Mesothelial cell of epicardium (in vitro differentiated cells): ENCODE measurements at places on chromosomes 13 and 19. TPM values are rescaled to one million over a fixed set of nuclear protein-coding genes. Genes with fewer than 3 reads are reported as not detected.

FARP1 gene
- 267 to 289 TPM (median 285 TPM) in 3 replicates for total RNA-seq

- DNase-seq = no peak
These were observed 170.6 kb downstream of the ZIC5 start for GRCh38 chr13:99800951-99801350.

DNA sequence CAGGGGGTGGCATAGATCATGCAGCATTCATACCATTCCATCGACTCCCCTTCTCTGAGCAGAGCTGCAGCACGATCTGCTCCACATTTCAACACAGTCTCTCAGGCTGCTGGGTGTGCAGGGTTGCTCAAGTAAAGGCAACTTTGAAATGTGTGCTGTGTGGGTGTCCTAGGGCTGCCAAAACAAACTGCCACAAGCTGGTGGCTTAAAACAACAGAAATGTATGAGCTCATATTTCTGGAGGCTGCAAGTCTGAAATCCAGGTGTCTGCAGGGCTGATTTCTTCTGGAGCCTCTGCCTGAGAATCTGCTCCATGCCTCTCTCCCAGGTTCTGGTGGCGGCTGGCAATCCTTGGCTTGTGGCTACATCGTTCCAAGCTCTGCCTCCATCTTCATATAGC is 63.7 kb upstream of the WDFY2 start:
- DNase-seq = no peak

- DNase-seq = no peak
These were observed 8.7 kb upstream of the ZNF444 start for GRCh38 chr19:56132316-56132822.

DNA sequence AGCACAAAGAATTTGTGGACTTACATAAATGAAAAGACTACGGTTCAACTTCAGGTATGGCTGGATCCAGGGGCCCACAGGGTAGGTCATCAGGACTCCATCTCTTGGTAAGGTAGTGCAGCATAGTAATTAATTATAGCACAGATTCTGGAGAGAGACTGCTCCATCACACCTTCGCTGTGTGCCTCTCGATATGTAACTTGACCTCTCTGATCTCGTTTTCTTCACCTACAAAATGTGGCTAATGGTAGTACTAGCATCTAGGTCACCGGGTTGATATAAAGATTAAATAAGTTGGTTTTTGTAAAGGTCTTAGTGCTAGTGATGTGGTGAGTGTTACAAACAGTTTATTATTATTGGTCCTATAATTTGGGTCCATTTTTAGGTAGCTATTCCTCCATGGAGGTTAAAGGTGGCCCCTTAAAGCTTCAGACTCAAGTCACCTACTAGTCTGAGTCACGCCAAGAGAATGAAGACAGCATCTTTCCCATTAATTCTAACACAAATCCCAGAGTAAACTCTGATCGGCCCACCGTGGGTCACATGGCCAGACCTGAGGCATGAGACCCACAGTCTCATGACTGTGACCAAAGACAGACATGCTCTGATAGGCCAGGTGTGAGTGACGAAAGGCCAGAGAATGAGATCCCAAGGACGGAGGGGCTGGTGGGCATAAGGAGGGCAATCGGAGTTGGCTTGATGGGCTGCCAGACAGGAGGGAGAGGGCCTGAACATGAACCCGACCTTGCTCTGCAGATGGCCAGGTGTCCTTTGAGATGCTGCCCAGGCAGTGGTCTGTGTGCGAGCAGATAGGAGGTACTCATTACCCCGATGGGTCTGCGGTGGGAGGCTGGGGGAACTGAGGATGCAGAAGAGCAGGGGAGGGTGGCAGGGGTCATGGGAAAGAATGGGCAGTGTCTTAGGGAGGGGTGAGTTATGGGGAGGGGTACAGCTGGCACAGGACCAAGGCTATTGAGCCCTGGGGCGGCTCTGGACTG is 18.3 kb upstream of the PSMD8 start:
- no peak for DNase-seq

DNA sequence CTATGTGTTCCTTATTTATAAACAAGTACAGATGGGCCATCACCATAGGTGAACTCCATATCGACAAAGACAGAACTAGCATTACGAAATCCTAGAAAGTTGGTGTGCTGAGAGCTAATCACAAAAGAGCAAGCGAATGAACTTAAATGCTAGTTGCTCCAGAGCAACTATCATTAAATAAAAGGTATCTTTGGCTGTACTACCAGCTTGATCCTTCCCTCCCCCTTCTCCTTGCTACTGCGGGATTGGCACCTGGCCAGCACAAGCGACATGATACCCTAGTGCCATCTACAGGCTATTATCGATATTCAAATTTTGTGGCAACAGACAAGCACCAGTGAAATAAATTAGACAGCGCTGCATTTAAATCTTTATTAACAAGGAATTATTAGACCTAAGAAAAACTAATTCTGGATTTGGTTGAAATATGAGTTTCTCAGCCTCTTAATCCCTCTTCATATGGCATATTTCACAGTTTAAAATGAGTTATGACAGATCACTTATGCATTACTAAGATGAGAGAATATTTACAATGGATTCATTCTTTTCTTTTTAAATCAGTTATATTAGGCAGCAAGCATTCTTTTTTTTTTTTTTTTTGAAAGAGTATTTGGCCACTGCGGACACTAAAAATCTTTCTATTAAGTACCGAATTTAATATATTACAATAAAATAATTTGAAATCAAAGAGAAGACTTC is 5.8 kb downstream of the PCDH9 start:
- DNase-seq = peak; percentile 64

CEACAM16 gene
- total RNA-seq = not detected in 3 replicates

- DNase-seq = no peak
These were observed 321.9 kb upstream of the ZNF507 start for GRCh38 chr19:32023564-32023832.

DNA sequence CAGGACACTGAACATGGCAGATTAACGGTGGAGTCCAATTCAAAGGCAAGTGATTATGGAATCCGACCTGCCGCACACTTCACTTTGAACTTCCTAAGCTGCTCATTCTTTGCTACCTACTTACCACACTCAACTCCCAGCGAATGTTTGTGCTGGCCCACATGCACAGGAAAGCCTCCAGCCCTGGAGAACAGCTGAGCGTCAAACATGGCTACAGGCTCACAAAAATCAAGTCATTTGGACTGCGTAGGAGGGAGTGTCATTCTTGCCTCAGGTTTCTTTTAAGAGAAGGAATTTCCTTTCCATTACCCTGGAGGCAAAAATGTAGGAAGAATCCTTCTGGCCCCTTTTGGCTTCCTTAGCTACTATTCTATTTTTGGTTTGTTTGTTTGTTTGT is 41.3 kb upstream of the IPO5 start:
- no peak for DNase-seq

ZNF793 gene
- total RNA-seq = 29.7 to 32.1 TPM (median 30.4 TPM) in 3 replicates

GRCh38 chr19:4518345-4519171 is at the start of gene PLIN4:
Gene PLIN4 (minus strand): TSS chr19:4518486. CDS start chr19:4518272, 214 bp downstream.
- DNase-seq = no peak

CGB5 gene
- total RNA-seq = 3.7 to 5.7 TPM (median 5.7 TPM) in 3 replicates

CALM3 gene
- 231 to 233 TPM (median 231 TPM) in 3 replicates for total RNA-seq

GRCh38 chr19:8041531-8041931 is 11.0 kb upstream of the CCL25 start:
- DNase-seq = no peak

ATP8B3 gene
- total RNA-seq = 2.2 to 2.4 TPM (median 2.3 TPM) in 3 replicates

DNA sequence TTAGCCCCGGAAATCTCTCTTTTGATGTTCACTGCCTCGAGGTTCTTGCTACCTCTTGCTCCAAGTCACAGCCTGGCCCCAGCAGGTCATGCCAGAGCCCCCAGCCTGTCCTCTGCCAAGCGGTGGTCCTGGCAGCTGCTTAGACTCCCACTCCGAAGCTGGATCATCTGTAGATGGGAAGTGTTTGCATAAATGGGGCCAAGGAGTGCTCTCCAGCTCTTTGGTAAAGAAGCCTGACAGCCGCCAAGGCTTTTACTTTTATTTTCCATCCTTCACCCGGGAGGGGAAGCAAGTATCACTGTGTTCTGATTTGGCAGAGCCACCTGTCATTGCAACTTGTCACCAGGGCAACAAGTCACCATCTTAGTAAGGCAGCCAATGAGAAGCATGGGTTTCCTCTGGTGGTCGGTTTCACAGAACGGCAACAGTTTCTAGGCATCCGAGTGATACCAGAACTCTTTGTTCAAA is 10.6 kb upstream of the RETN start:
- DNase-seq = no peak

DNA sequence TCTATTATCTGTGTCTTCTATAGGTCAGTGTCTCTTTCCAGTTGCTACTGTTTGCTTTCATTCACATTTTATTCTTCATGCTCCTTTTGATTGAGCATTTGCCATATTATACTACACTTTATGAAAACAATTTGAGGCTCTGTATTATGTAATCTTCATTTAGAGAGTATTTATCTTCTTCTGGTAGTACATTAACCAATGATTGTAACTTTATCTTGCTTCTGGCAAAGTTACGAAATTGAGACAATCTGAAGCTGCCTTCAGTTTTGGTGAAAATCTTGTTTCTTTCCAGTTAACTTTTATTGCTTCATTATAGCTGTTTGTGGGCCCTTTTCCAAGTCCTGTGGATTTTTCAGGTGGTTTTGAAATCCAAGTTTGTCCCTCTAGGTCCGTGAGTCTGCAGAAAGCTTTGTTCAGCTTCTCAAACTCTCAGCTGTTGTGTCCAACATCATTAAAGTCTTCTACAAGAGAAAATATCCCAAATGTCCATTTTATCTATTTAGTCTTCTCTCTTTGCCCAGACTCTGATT is 1255.4 kb upstream of the SPRY2 start:
- DNase-seq = no peak

GRCh38 chr13:29483211-29483610 is 112.3 kb downstream of the SLC7A1 start:
- no peak for DNase-seq

DNA sequence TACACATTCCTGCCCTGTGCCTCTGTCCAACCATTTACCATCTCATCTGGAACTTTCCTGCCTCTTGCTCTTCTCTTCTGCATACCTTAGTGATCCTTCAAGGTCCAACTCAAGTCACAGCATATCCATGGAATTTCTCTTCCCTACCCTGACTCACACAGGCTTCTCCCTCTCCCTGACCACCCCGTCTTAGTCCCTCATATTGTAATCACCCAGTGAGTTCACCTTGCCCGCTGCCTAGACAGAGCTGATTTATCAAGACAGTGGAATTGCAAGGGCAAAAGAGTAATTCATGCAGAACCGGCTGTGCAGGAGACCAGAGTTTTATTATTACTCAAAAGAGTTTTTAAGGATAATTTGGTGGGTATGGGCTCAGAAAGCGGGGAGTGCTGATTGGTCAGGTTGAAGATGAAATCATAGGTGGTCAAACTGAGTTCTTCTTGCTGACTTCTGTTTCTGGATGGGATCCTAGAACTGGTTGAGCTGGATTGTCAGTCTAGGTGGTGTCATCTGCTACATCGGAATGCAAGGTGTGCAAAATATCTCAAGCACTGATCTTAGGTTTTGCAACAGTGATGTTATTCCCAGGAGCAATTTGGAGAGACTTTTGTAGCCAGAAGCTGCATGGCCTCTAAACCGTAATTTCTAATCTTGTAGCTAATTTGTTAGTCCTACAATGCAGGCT is 67.2 kb downstream of the HSPH1 start:
- no peak for DNase-seq

DNA sequence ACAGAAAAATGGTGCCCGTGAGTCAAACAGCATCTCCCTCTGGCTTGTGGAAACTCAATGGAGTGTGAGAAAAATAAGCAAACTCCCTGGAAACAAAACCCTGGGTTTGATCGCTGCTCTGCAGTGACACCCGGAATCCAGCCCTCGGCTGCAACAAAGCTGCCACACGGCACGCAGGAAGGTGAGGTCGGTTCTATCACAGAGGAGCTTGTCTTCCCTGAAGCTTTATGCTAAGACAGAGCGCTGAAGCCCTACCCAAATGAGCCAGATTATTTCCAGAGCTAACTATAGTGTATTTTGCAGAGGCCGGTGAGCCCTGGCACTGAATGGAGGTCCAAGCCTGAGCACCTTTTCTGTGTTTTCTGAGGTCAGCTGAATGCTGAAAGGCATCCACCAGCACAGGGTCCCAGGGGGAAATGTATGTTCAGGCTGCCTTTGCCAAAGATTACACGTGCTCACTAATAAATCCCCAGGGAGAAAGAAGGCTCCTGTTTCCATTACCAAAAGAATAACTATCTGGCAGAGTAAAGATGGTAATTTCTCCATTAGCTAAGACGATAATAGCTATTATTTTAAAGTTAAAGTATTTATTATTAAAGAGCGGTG is 77.8 kb downstream of the TSHZ3 start:
- no peak for DNase-seq

DNA sequence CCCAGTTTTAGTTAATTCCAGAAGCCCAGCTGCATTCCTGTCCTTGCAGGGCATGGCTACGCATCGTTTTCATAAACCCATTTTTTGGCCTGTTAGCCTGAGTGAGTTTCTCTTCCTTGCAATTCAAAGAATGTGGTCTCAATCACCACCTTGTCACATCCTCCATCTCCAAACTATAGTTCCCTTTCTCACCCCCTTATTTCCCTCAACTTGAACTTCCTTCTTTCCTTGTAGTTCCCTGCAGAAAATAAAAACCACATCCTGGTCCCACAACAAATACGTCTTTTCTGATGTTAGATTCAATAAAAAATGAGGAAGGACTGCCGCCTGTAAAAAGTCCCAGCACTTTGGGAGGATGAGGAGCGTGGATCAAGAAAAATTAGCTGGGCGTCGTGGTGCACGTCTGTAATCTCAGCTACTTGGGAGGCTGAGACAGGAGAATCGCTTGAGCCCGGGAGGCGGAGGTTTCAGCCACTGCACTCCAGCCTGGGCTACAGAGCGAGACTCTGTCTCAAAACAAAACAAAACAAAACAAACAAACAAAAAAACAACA is 13.2 kb downstream of the ADGRE3 start:
- DNase-seq = no peak

GRCh38 chr19:47758443-47758804 is 13.1 kb downstream of the NOP53 start:
- DNase-seq = no peak

- DNase-seq = no peak
These were observed 24.0 kb downstream of the RNF6 start for GRCh38 chr13:26198116-26198515.

- no peak for DNase-seq
These were observed 306.5 kb downstream of the DLEU7 start for GRCh38 chr13:50537029-50537428.

FFAR2 gene
- not detected in 3 replicates for total RNA-seq

DNA sequence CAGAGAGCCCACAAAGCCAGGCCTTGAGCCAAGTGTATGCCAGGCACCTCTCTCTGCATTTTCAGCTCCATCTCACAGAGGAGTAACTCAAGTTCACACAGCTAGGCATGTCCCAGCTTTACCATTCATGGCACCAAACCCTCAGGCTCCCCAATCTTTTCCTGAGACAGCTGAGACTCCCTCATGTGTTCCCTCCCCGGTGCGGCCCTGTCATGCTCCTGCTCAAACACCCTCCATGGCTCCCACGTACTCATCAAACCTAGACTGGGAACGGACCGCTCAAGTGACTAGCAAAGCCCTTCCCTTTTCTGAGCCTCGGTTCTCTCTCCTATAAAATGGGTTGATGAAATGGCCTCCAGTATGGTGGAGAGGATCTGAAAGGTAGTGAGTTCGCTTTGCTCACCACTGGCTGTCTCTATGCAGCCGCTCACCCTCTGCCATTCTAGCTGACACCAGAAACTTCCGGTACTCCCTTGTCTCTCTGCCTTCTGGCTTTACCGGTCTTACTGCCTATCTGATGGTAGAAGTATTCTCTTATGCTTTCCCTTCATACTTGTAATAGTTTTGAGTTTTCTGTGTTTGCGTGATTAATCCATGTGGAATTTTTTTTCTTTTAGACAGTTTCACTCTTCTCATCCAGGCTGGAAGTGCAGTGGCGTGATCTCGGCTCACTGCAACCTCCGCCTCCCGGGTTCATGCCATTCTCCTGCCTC is 7.8 kb upstream of the SLC44A2 start:
- DNase-seq = no peak
